ENCODE measurements at places on chromosomes 12 and 14.

DNA sequence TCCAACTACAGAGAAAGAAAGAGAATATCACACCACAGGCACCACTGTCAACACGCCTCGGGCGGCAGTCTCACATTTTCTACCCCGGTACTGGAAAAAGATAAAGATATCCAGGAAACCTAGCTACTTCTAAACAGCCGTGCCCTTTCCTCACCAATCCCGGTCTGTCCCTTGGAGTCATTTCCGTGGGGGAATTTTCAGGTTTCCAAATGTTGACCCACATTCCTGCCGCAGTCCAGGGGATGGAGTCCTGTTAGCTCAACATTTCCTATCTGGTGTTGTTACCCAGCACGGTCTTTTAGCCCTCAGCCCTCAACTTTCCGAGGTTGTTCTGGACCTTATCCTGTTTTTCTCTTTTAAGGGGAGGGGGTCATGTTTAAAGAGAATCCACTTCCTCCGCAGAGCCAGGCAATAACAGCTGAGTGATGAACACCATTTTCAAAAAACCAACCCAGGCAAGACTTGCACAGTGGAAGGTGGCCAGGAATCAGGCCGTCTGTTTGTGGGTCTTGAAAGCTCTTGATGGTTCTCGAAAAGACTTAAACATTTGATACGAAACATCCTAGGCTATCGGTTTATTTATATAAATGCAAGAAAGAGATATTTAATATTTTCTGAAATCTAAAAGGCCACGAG, 4.6 kb downstream of the SSH1 start:
- DNase-seq = no peak

DNA sequence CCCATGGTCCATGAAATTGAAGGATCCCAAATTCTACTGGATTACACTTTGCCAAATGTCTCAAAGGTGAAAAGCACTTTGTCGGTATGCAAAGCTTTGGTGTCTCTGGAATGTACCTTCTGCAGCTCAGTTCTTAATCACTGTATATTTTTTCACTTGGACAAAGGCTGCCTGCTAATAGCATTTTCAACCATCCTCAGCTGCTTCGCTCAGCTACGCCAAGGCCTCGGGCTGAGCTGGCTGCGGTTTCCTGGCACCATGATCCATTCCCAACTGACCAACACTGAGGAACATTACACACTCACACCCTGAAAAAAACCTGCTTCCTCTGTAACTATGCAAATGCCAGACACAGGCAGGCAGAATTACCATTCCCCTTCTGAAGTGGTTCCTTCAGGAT, 335.2 kb downstream of the DPF3 start:
- DNase-seq = no peak

DNA sequence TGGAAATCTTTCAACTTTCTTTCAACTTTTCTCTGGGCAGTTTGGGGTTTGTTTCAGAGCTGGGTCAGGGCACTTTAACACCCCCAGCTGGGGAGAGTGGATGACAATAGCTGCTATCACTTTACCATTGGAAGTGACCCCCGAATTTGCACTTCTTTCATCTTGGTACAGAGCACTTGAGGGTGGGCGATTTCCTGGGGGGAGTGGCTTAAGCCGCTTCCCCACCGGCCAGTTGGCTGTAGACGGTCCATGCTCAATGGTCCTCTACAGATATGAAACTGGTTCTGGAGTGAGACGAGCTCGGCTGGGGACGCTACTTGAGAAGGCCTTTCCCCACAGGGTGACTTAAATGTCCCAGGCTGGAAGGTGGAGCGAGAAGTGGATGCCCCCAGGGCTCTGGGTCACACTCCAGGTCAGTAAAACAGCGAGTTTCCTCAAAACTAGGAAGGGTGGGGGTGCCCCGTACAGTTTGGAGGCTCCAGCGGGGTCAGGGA, at the start of gene VRTN:
VRTN (plus strand) TSS at position 231 of the 494 bp plus-strand sequence. CDS start 8,313 bp downstream, outside the sequence.
- DNase-seq = no peak

GRCh38 chr12:131639270-131639940, 71.5 kb upstream of the SFSWAP start:
- DNase-seq = no peak

DNA sequence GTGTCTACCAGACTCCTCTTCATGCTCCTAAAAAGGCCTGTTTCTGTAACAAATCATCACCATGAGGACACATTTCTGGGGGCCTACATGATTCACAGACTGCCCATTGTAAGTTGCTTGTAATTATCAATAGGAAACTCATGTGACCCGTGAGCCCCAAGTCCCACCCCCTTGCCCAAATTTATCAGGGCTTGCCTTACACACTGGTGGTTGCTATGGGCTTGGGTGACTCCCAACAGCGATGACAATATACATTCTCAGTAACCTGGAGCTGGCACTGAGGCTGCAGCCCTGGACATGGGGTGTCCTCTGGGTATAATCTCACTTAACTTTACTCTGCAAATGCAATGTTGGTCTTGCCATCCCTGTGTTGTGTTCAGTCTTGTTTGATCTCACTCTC, 149.2 kb downstream of the NRXN3 start:
- DNase-seq = no peak

GRCh38 chr12:123634142-123634561, 523 bp downstream of the GTF2H3 start:
- DNase-seq = no peak

DNA sequence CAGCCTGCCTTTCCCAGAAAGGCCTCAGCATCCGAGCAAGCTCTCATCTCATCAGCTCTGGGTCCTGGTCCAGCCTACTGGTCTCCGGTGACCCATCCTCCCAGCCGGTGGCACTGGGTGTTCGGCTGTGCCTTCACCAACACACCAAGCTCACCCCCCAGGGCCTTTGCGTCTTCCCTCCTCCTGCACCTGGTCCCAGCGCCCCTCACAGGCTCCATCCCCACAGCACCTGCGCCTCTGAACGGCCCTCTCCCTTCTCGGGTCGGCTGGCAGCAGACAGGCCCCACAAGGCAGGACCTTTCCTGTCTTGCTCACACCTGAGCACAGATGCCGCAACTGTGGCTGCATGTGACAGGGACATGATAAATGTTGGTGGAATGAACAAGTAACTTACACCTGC, 13.1 kb downstream of the P2RX2 start:
- DNase-seq = no peak

DNA sequence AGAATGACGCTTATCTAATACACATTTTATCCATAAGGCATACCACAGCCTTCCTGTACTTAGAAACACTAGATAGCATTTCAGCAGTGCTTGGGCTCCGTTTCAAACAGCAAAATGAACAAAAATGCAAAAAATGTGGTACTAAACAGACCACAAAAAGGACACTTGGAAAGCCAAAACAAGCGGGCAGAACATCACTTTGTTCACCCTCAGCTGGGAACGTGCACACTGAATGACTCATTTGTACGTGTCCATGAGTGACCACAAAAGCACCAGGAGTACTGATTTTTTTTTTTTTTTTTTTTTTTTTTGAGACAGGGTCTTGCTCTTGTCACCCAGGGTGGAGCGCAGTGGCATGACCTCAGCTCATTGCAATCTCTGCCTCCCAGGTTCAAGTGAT, 8.9 kb upstream of the FOXN3 start:
- no peak for DNase-seq

DNA sequence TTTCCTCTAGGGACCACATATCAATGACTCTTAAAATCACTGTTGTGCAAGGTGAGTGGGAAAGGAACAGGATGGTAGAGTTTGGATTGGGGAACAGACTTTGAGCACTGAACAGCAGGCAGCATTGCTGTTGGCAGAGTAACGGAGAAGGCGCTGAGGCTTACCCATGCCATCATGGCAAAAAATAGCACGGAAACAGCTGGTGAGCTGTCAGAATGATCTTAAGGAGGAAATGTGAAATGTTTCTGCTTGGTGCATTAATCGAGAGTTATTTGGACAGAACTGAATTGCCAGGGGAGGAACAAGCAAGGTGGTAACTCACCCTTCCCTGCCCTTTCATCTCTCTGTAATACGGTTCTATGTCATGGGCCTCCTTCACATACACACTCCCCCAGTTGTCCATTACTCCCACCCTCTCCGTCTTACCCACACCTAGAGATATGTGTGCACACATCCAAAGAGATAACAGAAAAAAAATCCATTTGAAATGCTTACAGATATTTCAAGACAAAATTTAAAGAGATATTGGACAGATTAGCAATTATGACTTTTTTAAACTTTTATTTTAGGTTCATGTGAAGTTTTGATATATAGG, 572.5 kb downstream of the DIO2 start:
- no peak for DNase-seq

DNA sequence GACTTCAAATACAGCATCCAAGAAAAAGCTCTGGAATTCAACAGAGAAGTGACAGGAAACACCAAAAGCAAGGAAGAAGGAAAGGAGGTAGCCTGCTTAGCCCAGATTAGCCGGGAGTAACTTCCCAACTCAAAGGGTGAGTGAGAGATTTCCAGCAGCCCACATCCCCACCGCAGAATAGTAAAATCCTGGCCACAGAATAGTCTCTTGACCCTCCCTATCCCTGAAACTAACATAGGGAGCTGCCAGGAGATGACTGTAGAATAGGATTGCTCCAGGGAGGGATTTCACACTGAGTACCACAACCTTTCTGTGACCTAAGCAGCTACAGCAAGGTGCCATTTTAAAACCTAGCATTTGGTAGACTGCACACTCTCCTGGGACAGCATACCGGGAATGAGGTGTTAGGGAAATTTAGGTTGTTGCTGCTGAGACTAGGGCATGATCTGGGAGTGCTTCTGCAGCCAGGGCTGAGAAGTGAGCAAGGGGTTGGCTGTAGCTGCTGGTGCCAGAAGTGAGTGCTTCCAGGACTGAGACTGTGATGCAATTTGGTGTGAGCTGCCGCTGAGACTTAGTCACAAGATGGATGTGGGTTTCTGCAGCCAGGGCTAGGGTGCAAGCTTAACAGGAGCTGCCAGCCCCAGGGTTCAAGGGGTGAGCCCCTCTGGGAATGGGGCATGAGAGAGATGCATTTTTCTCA, 66.0 kb downstream of the TMTC3 start:
- DNase-seq = no peak

DNA sequence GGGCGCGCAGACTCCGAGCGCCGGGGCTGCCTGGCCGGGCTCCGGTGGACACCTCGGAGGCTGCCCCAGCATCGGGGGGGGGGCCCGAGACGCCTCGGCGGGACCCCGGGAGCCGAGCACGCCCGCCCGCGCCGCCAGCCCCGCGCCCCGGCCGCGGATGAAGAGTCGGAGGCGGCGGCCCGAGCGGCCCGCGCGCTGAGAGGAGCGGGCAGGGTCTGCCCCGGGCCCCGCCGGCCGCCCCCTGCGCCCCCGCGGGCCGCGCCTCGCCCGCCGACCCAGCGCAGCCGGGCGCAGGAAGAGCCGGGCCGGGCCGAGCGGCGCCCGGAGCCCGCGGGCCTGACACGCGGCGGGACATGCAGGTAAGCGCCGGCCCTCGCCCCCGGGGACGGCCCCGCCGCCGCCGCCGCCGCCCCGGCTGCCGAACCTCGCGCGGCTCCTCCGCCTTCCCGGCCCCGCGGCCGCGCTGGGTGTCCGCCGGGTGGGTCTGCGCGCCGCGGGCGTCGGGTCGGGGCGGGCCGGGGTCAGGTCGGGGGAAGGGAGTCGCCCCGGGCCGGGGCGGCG, 63.7 kb downstream of the FBXL14 start:
- DNase-seq = no peak

- DNase-seq = no peak
Measured at GRCh38 chr12:118356809-118357256, 15.9 kb downstream of the TAOK3 start.

- no peak for DNase-seq
Measured at GRCh38 chr14:93645200-93645599, 143.1 kb downstream of the PRIMA1 start.

GRCh38 chr14:53106768-53107167, 46.4 kb downstream of the DDHD1 start:
- DNase-seq = no peak

DNA sequence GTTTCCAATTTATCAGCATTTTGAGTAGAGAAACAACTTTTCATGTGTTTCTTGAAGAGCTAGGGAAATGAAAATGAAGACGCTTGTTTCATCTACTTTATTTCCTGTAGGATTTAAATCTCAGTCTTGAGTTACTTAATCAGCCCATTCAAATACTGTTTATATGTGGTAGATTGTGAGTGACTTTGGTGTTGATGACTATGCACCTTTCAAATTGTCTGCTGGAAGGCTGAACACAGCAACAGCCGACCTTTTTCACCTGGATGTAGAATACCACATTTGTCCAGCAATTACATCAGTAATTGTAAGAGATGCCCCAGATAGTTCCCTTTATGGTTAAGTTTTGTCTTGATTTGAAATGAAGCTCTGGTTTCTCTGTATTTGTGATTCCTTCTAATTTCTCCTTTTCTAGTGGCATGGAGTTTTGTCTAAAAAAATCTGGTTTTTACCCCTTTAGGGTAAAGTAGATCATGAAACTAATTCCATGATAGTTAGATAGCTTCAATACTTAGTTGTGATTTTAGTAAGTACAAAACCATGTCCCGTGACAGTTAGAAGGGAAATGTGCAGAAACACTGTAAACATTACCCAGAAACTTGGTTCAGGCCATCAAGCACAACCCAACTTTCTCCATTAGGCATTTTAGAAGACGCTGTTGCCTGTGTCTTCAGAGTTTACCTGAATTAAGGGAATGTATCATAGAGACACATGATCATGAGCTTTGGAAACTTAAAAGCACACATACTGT, 165.0 kb downstream of the SRGAP1 start:
- DNase-seq = no peak

DNA sequence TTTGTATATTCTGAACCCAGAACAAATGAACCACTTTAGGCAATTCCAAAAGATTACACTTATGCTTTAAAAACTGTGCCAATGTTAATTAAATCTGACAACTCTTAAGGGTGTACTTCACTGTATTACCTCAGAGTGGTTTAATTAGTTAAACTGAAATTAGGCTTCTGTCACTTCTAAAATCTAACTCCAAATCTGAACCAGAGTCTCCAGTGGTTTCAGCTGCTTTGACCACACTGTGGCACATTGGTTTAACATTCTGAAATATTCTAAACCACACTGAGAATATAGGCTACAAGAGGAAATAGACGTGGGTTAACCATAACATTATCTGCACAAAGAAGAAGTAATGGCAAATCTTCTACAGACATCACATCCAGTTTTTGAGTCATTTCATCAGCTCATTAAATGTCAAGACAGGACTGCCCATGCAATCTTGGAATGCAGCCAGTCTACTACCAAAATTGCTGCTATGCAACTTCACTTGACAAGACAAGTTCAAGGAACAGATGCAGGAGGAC, 94.8 kb downstream of the LRP6 start:
- DNase-seq = no peak

DNA sequence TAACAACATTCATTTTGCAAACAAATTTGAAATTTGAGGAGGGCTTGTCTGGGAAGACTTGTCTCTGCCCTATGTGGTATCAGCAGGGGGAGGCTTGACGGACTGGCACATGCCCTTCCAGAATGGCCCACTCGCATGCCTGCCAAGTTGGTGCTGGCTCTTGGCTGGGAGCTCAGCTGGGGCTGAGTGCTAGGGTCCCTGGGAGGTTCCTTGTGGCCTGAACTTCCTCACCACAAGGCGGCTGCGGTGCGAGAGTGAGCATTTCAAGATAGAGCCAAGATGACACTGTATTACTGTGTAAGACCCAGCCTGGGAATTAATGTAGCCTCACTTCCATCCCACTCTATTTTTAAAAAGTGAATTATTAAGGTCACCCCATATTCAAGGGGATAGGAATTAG, 271.6 kb upstream of the PLEKHG7 start:
- no peak for DNase-seq

GRCh38 chr14:54789781-54790480, 112.7 kb downstream of the GCH1 start:
- no peak for DNase-seq

- no peak for DNase-seq
Measured at GRCh38 chr12:76830436-76830835, 48.4 kb downstream of the CSRP2 start.
